ENCODE measurements at places on chromosomes 4 and X.

DNA sequence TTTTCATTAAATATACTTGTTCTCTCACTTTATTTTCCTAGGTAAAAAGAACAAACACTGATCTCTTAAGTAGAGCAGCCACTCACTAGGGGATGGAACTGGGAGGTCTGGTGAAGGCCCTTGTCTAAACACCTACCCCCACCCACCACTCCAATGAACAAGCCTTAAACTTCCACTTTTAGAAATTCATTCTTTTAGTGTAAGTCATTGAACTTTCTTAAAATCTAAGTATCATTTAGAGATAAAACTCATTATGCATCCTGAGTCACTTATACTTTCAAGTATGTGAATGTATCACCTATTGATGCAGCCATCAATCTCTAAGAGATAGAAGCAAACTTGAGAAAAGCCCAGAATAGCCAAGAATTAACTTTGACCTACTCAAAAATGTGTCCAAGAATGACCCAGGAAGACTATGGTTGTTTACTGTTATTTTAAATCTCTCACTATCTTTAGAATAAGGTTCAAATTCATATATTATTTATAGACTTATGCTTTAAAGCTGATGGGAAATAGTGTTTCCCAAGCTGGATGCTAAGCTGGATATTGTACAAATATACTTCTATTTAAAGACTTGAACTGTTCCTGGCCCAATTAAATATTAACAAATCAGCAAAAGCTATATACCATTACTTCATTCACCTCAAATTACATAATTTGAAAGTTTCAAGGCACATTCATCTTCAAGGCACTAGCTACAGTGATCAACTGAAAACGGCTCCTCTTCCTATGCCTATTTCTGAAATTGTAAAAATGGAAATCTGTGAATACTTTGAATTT is 49.5 kb downstream of the CAMK2D start:
- DNase-seq: peak; percentile 39

- DNase-seq: no peak
These were observed 1.9 kb downstream of the SEC24D start for GRCh38 chr4:118834070-118834469.

DNA sequence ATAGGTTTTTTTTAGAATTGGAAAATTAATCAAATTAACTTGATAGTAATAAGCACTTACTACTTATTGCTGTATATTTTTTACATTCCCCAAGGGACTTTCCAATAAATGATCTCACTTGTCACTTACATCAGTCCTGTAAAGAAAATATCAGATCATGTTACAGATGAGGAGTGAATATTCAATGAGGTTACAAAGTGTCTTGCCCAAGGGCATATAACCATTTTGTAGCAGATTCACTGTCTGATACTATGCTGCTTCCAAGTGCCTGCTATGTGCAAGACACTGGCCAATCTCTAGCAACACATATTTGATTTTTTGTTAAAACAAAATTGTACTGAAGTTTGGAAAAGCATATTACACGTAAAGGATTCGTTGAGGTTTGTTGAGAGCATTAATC is 1287.7 kb downstream of the FAM133A start:
- no peak for DNase-seq

- peak; percentile 51 for DNase-seq
These were observed 153.9 kb downstream of the KDR start for GRCh38 chr4:54971474-54971950.

- no peak for DNase-seq
These were observed 129.4 kb upstream of the ACSL4 start for GRCh38 chrX:109862433-109862832.

- no peak for DNase-seq
These were observed 141.7 kb downstream of the GPAT3 start for GRCh38 chr4:83677656-83678055.

- no peak for DNase-seq
These were observed 114.5 kb downstream of the SLC10A7 start for GRCh38 chr4:146407257-146407656.

DNA sequence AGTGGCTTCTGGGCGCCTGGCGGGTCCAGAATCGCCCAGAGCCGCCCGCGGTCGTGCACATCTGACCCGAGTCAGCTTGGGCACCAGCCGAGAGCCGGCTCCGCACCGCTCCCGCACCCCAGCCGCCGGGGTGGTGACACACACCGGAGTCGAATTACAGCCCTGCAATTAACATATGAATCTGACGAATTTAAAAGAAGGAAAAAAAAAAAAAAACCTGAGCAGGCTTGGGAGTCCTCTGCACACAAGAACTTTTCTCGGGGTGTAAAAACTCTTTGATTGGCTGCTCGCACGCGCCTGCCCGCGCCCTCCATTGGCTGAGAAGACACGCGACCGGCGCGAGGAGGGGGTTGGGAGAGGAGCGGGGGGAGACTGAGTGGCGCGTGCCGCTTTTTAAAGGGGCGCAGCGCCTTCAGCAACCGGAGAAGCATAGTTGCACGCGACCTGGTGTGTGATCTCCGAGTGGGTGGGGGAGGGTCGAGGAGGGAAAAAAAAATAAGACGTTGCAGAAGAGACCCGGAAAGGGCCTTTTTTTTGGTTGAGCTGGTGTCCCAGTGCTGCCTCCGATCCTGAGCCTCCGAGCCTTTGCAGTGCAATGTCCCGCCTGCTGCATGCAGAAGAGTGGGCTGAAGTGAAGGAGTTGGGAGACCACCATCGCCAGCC is at the start of gene ATOH1:
ATOH1 (plus strand) TSS at position 422 of the 663 bp plus-strand sequence; CDS start at position 596, 174 bp downstream.
- peak; percentile 5 for DNase-seq

- no peak for DNase-seq
These were observed 182.0 kb upstream of the BCOR start for GRCh38 chrX:40279762-40280161.

- peak; percentile 23 for DNase-seq
These were observed 192.1 kb downstream of the SPRY1 start for GRCh38 chr4:123588631-123589241.

DNA sequence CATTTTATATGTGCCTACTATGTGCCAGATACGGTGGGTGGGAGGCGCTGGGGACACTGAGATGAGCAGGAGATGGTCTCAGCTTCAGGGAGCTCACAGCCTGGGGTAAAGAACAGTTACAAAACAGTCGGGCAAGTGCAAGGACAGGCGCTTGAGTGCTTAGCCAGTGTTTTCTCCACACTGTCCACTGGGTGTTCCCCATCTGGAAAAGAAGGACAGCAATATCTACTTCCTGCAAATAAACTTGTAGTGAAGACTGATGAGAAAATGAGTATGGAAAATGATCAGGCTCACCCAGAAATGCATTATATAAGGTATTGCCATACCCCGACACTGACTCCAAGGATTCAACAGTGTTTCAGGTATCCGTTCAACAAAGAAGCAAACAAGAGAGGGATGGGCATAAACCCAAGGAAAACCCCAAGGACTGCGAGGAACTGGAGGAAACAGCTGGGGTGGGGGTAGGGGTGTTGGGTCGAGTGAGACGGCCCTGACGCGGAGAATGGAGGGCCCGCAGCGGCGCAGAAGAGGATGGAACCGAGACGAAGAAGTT is 835 bp downstream of the TMEM185A start:
- DNase-seq: peak; percentile 33

DNA sequence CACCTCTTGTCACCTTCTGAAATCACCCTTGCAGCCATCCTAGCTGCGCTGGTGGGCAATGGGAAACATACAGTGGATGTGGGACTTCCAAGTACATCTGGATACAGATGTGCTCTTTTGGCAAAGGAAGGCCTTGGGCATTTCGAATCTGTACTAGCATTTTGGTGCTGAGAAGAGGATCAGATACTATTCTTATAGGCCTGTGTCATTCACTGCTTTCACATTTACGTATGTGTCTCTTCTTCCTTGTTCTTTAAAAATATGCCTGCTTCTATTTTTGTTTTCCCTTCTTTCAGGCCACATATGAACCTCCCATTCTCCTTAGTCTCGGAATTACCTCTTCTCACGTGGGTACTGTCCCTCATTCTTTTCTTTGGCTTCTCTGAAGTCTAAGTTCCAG is 53.1 kb downstream of the EFNB1 start:
- DNase-seq: no peak

GRCh38 chr4:158459085-158459820 is 62.4 kb upstream of the RXFP1 start:
- no peak for DNase-seq

- peak; percentile 9 for DNase-seq
These were observed 37.4 kb upstream of the SLC10A4 start for GRCh38 chr4:48445704-48446103.

- DNase-seq: peak; percentile 28
These were observed 33.2 kb upstream of the LDB2 start for GRCh38 chr4:16931339-16932305.

DNA sequence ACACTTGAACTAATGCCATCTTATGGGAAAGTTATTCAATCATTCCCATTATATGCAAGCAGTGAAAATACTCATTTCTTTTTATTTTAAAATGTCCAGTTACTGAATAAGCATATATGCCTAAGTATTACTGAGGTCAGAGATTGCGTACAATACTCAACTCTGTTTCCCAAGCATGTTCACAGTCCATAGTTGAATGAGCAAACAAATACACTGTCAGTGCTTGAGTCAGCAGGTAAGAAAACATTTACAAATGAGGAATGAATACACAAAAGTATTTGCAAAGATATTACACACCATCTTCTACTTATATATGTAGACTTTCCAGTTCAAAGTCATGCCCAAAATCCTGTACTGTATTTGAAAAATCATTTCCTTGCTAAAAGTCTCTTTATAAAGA is 74.1 kb downstream of the TSPAN5 start:
- no peak for DNase-seq

DNA sequence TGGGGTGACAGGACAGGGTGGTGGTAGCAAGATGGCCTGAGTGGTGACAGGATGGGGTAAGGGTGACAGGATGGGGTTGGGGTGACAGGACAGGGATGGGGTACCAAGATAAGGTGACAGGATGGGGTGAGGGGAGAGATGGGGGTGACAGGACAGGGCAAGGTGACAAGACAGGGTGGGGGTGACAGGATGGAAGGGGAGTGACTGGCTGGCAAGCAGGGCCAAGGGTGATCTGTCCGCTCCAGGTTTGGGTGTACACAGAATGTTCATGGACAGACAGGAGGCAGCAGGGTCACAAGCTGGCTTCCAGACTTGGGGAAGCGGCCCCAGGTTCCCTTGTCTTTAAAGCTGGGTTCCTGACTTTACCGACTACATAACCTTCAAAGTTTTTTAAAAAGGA is 23.3 kb downstream of the RNF212 start:
- DNase-seq: no peak

DNA sequence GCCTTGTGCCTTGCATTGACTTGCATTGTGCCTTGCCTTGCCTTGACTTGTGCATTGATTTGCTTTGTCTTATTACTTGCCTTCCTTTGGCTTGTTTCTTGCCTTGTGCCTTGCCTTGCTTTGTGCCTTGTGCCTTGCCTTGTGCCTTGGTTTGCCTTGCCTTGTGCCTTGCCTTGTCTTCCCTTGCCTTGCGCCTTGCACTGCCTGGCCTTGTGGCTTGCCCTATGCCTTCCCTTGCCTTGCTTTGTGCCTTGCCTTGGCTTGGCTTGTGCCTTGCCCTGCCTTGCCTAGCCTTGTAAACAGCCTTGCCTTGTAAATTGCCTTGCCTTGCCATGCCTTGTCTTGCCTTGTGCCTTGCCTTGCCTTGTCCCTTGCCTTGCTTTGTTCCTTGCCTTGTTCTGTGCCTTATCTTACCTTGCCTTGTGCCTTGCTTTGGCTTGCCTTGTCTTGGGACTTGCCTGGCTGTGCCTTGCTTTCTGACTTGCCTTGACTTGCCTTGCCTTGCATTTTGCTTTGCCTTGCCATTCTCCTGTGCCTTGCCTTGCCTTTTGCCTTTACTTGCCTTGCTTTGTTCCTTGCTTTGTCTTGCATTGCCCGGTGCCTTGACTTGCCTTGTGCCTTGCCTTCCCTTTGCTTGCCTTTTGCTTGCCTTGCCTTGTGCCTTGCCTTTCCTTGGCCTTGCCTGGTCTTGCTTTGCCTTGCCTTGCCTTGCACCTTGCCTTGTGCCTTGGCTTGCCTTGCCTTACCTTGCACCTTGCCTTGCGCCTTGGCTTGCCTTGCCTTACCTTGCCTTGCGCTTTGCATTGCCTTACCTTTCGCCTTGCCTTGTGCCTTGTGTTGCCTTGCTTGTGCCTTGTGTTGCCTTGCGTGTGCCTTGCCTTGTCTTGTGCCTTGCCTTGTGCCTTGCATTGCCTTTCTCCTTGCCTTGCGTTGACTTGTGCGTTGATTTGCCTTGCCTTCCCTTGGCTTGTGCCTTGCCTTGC is 97.5 kb downstream of the TAB3 start:
- no peak for DNase-seq

DNA sequence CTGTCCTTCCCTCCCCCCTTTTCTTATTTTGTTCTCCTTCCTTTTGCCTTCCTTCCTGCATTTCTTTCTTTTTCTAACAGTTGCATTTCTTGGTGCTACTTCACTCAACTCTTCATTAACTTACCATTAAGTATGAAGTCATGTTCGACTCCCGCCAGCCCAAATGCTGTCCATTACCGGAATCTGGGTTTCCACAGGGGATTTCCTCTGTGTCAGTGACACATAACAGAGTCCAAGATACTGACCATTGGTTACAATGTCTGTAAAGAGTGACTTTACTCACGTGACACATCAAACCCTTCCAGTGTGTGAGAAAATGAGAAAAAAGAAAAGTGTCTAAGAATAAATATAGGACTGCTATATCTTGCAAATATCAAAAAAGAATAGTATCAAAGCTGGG is 500.0 kb upstream of the FRG1 start:
- no peak for DNase-seq

- DNase-seq: no peak
These were observed 52.4 kb downstream of the DLG3 start for GRCh38 chrX:70497026-70497425.

- DNase-seq: peak; percentile 27
These were observed at the start of gene RNF128 for GRCh38 chrX:106726485-106727437. RNF128 (plus strand) TSS chrX:106726701; CDS start chrX:106726914, 213 bp downstream.

- DNase-seq: no peak
These were observed 177.7 kb upstream of the PSAPL1 start for GRCh38 chr4:7612311-7612897.

DNA sequence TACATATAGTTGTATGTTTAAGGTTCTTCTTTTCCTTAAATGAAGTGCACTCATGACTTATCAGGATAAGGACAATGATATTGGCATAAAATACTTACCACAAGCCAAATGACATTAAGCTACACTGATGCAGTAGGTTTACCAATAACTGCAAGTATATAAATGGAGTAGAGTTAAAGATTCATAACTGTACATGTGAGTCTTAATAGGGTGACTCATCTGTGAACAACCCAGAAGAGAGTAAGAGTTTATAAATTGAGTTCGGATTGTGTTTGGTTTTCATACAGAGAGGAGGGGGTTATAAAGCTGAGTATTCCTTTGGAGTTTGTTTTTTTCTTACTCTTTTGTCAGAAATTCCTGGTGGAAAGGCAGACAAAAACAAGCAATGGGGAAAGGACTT is 144.8 kb downstream of the TLL1 start:
- DNase-seq: peak; percentile 14

DNA sequence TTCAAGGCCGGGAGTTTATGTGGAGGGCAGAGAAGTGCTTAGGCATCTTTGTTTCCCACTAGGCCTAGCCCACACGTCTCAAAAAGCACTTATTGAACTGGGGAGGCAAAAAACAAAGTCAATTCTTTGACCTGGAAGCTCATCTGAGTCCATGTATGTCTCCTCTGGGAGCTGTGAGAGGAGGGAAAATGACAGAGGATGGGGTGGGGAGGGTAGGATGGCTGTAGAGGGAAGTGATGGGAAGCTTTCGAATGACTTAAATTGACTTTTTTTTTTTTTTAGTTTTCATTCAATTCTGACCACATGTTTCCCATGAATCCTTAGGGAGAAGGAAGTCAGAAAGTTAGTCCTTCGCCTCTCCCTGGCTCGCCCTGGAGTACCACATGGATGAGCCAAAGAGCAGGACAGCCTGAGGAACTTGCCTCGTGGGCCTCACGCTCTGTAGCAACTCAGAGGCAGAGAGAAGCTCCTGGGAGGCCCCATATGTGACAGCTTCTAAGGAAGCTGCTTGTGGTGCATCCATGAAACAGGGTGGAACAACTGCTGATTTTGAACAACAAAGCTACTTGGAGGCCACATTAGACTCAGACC is 45.0 kb downstream of the NHSL2 start:
- no peak for DNase-seq
